Activated CD4-positive, alpha-beta T cell treated with anti-CD3 and anti-CD28 coated beads, Interleukin-2, amount 50 U/mL, for 4 hours (primary cell): ENCODE measurements at places on chromosomes 1 and 21.
A peak's percentile ranks its signal among the peaks of the same experiment; 100 is the strongest.

DNA sequence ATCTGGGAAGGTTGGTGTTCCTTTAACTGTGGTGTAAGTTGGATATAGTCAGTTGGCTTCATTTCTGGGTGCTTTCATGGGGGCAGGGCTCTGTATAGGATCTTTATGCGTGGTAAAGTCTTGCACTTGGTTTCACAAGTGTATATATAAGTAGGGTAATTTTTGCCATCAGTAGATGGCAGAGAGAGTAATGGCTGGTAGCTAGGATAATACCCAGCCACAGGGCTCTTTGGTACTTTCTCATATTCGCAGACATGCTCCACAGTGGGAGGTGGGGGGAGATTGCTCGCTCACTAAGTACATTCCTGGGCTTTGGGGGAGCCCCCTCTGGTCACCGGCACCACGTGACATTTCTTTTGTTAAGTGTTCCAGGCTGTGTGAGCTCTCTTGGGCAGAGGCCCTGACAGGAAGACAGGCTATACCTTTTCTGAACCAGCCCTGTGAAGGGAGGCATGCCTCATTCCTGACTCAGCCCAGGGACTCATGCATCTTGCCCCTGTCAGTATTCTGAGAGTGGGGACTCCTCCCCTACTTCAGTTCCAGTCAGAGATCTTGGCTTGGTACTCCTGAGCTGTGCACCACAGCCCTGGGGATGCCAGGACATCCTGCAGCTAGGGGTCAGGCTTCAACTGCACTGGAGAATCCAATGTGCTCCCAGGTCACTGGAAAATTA, 37.6 kb downstream of the FCRL2 start:
- DNase-seq, result no peak

- DNase-seq, result no peak
Observed at GRCh38 chr1:44032170-44032790, 1.0 kb upstream of the SLC6A9 start.

DNA sequence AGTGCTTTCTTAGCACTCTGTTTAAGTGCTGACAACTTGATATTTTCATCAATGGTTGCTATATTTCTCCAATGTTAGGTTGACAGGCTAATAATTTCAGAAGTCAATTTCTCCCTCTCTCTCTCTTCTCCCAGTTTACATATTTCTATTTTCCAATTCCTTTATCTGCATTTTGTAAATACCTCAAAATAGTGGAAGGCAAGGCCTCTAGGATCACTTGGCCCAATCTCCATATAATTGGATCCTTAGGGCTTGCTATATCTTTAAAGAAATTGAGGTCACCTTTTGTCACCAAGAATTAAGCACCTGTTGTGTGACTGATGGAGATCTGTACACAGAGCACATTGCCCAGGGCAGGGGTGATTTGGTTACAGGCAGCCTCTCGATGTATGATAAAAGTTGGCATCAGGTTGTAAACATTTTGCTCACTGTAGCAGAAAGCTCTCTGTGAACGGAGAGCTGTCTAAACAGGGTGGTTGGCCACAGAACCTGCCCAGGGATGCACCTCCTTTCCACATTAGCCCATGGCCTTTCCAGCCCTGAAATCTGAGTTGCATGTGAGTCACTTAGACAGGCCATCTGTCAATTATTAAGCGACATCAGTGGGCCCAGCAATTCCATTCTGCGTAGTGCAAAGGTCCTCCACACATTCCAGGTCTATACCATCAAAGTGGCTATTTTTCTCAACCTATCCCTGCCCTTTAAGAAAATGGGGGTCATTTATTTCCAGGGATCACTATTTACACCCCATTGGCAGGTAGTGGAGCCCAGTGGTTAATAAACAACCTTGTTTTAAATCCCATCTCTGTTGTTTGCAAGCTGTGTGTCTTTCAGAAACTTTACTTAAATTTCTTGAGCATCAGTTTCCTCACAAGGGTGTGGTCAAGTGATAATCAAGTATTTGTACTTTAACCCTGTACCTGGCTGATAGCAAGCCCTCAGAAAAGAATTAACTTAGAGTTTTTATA, 29.1 kb upstream of the IRF2BP2 start:
- DNase-seq, result no peak

DNA sequence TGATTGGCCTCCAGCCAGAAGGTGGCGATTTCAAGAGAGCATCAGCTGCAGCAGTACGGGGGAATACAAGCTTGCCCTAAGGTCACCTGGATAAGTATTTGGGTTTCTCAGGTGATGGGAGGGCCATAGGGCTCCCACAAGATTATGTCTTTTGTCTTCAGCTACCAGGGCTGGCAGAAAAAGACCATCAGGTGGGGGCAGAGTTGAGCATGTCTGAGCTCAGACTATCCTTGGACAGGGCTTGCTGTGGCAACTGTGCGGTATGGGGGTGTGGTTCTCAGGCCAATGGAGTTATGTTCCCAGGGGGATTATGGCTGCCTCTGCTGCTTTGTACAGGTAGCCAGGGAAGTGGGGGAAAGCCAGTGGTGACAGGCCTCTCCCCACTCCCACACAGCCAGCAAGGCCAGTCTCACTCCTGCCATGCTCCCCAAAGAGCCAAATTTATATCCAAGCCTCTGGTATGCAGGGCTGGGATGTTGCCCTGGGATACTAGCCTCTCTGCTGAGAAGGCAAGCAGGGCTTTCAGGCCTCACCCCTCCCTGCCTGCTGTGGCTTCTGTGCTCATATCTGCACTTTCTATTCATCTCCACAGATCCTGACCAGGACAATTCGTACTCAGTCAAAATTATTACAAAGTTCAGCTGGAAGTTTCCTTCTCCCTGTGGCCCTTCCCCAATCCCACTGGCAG, 26.6 kb upstream of the CD84 start:
- no peak for DNase-seq

DNA sequence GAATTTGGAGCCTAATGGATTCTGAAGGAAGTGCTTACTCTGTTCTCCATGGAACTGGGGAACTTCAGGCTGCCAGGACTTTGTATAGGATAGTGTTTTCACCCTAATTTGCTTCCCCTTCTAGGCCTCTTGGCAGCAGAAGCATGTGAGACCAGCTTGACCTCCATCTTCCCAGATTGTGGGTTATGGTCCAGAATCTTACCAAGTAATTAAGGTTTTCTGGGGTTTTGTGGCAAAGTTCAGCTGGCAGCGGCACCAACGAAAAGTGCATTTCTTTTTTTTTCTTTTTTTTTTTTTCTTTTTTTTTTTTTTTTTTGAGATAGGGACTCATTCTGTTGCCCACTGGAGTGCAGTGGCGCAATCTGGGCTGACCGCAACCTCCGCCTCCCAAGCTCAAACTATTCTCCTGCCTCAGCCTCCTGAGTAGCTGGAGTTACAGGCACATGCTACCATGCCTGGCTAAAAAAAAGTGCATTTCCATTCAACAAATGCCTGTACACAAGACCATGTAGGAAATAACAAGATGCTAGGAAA, 3.4 kb upstream of the BMP8A start:
- no peak for DNase-seq

- no peak for DNase-seq
Observed at GRCh38 chr21:38852278-38852677, 46.5 kb downstream of the ETS2 start.

DNA sequence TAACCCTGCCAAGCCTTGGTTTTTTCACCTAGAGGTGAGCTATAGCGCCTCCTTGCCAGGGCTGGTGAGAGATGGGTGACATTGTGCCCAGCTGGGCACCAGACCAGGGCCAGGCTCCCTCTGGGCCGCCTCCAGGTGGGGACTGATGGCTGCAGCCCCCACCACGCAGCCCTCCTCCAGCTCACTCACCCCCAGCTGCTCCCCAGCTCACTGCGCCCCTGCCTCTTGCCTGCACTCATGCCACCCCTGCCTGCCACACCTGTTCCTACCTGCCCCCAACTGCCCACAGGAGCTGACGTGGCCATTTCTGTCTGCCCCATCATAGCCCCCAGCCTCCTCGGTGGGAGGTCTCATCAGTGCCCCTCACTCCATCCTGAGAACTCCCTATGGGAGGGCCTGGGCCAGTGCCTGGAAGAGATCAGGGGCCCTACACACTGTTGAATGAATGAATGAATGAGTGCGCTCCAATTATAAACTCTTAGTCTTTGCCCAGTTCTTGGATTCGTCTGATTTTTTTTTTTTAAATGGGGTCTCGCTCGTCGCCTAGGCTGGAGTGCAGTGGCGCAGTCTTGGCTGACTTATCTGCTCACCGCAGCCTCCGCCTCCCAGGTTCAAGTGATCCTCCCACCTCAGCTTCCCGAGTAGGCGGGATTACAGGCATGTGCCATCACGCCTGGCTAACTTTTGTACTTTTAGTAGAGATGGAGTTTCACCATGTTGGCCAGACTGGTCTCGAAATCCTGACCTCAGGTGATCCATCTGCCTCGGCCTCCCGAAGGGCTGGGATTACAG, 26.4 kb upstream of the VPS13D start:
- no peak for DNase-seq

- DNase-seq, result peak; percentile 75
Observed at GRCh38 chr1:2258996-2259395, 30.9 kb downstream of the SKI start.

GRCh38 chr1:237671262-237671661, 219.5 kb downstream of the ZP4 start:
- DNase-seq, result no peak

DNA sequence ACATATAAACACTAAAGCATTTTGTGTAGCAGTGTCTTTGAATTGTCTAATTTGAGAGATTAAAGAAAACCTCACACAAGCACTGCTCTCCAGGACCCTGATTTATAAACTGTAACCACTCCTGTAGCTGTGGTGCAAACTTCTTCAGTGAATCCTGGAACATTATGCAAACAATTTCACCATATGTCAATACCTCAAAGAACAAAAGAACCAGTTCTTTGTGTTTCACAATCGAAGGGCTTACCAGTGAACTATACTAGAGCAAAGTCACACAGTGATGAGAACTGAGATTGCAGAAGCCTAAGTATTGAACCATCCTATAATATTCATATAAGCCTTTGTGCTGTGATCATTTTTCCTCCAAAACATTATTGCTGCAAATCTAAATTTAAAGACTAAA, 21.5 kb downstream of the DPH5 start:
- no peak for DNase-seq

GRCh38 chr1:240610636-240611035, 1.3 kb downstream of the GREM2 start:
- no peak for DNase-seq

DNA sequence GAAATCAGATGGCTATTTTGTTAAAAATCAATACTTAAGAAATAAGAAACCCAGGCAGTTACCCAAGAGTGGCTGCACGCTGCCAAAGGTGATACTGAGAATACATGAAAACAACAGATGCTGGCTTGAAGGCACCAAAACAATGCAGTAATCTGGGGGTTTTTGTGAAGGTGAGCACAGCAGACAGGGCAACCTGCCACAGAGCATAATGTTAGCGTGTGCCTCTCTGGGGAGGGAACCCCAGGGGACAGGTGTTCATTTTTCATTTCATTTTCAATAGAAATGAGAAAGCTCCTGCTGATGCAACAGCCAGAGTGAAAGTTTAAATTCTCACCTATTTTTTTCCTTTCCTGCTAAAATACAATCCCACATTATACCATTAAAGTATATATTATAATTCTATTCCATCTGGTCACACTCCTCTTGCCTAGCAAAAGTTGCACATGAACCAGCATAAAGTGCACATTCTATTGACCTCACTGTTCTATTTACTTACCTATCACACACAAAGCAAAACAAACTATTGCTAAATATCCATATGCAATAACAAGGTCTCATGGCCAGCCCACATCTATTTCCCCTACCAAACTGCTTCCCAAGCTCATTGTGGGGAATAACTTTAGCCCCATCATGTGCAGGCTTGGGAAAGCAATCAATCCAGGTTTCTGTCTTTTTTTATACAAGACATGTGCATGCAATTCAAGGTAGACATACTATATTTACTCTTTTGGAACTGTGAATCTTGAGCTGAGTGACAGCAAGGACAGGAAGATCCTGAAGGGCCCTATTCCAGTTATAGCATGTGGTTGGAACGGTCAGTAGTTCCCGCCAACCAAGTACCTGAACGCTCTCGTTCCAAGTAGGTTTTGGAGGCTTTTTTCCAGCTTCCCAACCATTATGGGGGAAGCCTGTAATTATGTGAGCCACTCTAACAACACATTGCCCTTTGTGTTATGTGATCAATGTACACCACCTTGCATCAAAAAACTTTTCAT, 173.6 kb downstream of the RERE start:
- DNase-seq, result no peak

GRCh38 chr1:167064621-167065020, 25.6 kb downstream of the GPA33 start:
- no peak for DNase-seq

DNA sequence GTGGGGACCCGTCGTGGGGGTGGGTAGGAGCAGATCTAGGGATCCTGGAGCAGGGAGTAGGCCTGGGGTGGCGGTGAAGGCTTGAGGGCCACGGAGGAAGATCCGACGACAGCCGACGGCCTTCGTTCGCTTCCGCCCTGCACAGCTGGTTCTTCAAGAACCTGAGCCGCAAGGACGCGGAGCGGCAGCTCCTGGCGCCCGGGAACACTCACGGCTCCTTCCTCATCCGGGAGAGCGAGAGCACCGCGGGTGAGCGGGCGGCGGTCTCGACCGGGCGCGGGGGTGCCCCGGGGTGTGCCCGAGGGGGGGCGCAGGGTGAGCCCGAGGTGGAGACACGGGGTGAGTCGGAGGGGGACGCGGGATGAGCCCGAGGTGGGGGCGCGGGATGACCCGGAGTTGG, 16.5 kb upstream of the HDAC1 start:
- DNase-seq, result no peak

DNA sequence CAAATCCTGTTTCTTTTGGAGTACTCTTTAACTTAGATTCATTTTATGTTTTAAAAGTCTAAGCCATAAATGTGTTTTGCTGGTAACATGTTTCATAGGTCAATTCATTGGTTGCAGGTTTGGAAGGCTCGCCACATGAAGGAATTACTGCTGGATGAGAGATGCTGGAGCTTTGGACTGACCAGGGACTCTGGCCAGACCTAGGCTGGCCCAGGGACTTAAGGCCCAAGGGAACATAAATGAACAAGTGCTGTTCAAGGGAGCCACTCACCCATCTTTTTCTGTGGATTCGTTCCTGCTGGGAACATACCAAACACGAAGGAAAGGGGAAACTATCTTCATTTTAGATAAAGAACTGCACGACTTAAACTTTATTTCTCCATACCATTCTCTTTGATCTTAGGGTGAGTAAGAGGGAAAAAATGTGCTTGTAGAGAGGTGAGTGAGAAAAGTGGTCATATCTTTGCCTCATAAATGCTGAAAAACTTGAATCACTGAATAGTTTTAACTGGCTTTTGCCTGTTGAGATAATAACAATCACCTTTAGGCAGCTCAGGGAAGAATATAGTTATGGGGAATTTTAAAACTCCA, 15.3 kb upstream of the SHCBP1L start:
- no peak for DNase-seq

DNA sequence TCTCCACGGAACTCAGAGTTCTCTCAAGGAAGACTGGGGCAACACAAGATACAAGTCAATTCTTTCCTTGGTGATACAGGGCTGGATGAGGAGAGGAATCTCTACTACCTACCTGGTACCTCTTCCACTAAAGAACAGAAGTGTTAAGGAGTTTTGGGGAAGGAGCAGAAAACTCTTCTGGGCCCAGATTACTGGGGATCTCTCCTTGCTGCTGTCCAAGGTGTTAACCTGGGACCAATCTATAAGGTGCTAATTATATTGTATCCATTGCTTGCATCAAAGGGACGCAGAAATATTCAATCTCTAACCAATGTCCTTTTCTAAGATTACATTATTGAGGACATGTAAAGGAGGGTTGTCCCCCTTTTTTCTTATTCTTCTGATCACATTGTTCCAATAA, 1102.5 kb downstream of the AMY1C start:
- DNase-seq, result no peak
